ENCODE measurements at places on chromosomes 4 and X.
A peak's percentile ranks its signal among the peaks of the same experiment; 100 is the strongest.

- no peak for DNase-seq
Measured at GRCh38 chr4:8778291-8778690, 93.3 kb downstream of the HMX1 start.

DNA sequence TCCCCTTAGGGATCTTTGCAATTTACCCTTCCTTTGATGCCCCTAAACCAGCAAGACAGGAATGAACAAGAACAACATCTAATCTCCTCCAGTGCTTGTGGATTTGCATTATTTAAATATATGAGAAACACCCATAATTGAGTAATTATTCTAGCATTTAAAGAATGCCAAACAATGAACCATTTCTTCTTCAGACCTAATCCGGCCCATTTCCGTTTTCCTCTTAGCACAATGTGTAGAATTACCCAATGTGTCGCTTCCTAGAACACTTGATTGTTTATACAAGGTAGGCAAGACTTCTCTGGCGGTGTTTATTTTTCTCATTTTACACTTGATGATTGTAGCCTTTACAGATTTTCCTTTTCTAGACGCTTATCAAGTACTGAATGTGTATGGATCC, 43.5 kb downstream of the CLDN34 start:
- DNase-seq = no peak

- peak; percentile 24 for DNase-seq
Measured at GRCh38 chrX:10769195-10769594, 148.8 kb upstream of the MID1 start.

DNA sequence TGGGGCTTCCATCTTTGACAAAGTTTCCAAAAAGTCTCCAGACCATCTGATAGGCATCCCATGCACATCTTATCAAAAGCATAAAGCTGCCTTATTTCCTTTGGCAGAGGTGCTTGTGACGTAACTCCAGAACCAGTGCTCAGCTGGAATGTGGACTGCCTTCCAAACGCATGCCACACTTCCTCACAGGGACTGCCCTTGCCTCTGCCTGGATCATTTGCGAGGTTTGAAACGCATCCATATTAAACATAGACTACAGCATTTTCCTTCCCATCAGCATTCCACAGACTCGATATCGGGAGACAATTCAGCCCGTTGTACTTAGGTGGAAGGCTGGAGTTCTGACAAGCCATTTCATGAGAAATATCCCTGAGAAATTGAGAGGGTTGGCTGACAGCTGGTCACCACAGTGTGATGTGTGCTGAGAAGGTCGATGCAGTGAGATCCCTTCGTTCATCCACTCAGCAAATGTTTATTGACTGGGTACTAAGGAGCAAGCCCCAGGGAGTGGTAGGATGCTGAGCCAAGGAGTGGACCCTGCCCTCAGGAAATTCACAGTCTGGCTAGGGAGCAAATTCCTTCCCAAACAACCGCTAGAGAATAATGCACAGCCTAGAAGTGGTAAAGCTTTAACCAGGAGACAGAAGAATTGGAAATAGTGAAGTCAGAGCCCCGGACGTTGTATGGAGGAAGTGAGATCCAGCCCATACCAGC, 376.0 kb downstream of the BCOR start:
- DNase-seq = no peak

GRCh38 chrX:49995107-49995731, 72.8 kb downstream of the CLCN5 start:
- no peak for DNase-seq

- DNase-seq = no peak
Measured at GRCh38 chrX:41085878-41086626, 807 bp downstream of the USP9X start.

DNA sequence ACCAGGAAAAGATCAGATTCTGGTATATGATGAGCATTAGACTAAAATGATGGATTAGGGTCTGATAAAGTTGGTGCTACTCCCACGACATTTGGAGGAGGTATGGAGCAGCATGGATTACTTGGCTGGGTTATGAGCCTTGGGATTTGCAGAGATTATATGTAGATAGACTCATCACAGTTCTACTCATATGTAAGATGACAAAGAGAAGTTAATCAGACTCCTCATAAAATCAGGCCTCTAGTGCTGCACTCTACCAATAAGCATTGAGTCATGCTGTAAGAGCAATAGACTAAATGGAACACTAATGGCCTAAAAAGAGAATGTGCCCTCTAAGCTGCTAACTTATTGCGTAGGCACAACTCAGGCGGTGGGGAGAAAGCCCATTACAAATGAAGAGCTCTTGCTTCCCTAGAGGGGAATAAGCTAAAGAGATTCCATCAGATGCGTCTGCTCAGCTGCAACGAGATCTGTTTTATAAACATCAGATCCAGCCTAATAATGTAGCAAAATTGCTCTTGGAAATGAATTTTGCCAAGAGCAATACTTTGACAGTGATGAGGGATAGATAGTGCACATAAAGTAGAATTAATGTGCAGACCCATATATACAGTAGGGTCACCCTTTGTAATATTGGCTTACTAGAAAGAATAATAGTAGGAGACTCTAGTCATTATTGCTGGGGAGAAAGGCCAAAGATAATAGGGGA, 17.5 kb downstream of the LIAS start:
- DNase-seq = no peak

DNA sequence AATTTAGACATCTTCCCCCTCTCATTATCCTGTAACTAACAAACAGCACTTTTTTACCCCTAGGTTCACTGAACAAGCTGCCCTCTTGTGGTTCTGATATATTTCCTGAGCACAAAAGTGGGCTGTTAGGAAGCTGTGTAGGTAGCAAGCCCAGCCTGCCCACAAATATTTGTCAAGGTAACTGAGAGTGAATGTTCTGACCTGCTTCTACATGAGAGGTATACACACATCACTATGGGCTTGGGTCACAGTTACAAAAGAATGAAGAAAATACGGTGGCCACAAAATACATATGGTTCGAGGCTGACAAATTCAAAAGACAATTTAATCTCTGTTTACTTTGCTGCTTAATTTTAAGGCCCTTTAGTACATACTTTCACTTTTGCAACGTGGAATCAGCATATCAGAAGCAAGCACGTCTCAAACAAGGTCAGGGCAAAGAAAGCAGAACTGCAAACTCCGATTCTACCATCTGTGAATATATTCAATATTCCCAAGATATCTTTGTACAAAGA, 78.7 kb downstream of the RBM47 start:
- DNase-seq = no peak

DNA sequence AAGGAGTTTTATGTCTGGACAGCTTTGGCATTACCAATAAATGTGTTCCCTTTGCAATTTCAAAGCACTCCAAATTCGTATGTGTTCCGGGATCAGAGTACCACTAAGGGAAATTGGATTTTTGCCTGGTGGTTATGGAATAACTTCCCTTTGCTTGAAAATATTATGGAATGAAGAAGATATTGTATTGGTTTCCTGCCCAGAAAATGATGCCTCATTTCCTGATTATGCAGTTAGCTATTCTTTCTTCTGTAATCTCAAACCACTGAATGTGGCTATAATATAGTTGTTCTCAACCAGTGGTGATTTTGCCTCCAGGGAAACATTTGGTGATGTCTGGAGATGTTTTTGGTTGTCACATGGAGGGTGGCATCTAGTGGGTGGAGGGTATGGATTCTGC, 142.9 kb downstream of the PCDH7 start:
- DNase-seq = no peak

DNA sequence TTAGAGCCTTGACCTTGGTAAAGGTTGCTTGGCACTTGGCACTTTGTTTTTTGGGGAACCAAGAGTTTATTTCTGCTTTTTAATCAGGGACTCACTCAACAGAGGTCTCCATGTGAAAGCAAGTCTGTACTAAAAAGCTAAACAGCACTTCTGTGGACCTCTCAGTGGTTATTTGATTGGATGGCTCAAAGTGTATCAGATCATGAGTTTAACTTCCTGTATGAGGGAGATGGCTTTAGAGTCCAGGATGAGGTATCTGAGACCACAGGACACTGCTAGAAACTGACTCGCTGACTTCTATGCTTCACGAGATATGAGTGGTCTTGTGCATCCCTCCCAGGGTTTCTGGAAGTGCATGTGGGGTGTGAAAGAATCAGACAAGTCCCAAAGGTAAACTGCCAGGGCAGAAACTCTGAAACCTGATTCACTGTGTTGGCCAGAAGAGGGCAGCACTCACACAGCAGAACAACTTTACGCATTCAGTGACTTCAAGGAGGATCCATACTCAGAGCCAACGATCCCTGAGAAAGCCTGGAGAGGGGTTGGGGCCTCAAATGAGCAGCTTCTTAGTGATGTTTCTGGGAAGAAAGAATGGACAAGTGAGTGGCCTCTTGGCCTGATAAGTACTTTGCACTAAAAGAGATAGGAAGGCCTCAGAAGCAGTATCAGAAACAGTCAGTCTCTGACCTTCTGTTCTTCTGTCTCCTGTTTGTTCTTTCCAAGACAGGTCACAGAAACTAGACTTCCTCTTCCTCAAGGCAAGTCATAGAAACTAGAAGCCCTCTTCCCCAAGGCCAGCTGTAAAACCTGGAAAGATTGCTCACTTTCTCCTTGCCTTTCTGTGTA, 220.3 kb upstream of the CXCL13 start:
- peak; percentile 63 for DNase-seq

- no peak for DNase-seq
Measured at GRCh38 chr4:57544811-57545654, 434.8 kb upstream of the IGFBP7 start.

DNA sequence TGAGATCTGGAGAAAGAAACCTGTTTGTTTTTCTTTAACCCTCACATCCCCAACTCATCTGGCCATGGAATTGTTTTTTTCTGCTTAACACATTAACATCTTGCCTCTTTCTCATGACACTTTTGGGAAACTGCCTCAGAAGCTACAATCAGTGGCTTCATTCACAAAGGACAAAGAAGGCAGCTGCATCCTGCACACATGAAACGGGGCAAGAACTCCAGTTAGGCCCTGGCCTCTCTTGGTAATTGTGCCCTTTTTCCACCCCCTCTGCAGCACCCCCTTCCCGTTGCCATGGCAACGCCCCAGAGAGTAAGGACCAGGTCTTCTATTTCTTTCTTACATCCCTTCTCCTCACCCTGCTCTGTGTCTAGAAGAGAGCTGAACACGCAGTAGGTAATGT, 103.4 kb downstream of the PDGFRA start:
- DNase-seq = no peak

DNA sequence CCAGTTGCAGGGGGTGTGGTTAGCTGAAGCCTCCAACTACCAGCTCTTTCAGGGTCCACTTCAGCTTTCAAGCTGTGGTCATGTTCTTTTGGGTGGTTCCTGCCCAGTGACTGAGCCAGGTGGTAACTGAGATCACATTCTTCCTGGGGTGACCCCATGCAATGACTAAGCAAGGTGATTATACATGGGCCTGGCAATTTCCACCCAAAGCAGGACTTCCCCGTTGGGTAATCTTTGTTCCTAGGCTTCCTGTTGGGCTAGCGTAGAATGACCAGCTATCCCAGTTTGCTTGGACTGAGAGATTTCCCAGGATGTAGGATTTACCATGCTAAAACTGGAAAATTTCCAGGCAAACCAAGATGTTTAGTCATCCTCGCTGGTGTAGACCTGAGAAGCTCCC, 18.4 kb upstream of the MAGEB17 start:
- no peak for DNase-seq

DNA sequence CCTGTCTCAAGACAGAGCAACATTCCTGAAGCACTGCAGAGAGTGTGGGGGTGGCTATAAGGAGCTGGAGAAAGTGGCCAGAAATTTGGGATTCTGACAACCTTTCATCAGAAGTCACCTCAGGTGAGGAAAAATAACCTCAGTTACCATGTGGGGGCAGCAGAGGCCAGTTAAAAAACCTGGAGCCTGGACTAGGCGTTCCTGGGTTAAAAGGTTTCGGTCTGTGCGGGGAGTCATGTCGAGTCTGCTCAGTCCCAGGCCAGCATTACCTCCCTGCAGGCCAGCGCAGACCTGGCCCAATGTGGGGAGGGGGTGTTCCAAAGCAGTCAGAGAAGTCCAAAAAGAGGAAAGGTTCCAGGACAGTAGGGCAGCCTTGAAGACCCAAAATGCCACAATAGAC, 10.9 kb upstream of the NALF2 start:
- DNase-seq = peak; percentile 31

- DNase-seq = no peak
Measured at GRCh38 chrX:37834937-37835336, 12.4 kb downstream of the DYNLT3 start.

DNA sequence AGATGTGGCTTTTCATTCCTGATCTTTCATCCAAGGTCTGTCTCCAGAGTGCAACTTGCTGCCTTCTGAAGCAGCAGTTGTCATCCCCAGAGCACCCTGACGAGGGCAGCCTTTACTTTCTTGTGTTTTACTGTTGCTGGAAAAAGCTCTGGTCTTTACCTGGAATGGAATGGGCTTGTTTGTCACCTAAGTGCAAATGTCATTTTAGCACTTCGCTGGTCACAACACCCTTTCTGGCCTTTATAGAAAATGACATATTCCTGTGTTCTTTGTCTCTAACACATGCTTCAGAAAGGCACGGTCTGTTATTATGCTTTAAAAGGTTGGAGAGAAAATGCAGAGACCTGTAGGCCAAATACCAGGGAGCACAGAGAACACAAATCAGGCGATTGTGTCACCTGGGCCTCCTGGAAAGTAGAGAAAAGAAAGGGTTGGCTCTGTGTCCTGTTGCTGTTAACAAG, 332.7 kb upstream of the IGFBP7 start:
- DNase-seq = peak; percentile 56

- DNase-seq = no peak
Measured at GRCh38 chrX:140065961-140066662, 100.8 kb upstream of the CXorf66 start.

- no peak for DNase-seq
Measured at GRCh38 chr4:108114503-108114902, 54.2 kb downstream of the LEF1 start.

GRCh38 chr4:149031399-149031798, 589.2 kb upstream of the NR3C2 start:
- DNase-seq = no peak

DNA sequence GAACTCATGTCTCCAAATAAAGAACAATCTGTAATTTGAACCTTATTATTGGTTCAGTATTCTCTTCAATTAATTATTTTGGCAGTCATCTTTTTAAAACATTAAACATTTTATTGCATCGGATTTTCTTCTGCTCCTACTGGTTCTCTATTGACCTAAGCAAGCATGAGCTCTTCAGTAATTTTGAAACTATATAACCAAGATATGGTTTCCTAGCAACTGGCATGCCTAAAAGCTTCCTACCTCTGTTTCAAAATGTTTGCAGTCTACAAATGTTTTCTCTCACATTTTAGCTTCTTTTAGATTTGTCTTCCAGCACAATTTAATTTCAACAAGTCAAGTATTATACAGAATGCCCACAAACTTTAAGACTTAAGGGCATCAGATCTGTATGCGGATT, 371.3 kb downstream of the GPM6A start:
- DNase-seq = no peak

DNA sequence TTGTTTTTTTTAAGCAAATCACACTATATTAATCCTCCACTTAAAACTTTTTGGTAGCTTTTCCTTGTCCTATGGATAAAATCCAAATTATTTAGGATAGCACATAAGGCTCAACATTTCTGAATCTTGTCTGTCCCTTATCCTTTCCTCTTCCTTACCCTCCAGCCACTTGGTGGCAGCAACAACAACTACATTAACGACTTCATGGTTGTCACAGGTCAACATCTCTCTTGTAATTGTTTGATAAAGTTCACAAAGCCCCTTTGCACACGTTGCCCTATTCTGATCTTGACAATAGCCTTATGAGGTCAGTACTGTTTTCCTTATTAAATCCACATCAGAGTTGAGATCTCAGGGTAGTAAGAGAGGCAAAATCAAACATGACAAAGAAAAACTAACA, 269.0 kb upstream of the PABPC4L start:
- no peak for DNase-seq

- DNase-seq = no peak
Measured at GRCh38 chrX:13550346-13550745, 19.1 kb upstream of the EGFL6 start.

All from neuronal stem cell (in vitro differentiated cells).